ENCODE measurements at places on chromosomes 2 and 18.

GRCh38 chr2:39968037-39968436 lies 189.0 kb upstream of the THUMPD2 start:
- no peak for DNase-seq

DNA sequence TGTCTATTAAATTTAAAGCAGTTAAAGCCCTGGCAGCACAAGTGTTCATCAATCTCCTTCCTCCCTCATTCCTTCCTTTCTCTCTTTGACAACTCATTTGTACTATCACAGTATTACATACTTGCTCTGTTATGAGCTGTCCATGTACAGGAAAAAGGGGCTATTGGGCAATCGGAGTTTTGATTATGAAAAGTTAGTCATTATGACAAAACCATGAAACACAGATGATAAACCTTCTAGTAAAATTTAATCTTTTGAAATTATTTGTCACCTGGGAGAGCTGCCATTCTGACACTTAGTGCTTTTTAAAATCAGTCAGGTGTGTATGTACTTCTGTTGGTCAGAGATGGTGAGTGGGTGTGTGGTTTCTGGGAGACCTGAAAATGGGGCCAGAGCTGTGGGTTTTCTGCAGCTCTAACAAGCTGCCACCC lies 39.4 kb downstream of the MAP4K4 start:
- DNase-seq: no peak

GRCh38 chr2:9179572-9180201 lies 26.9 kb upstream of the ASAP2 start:
- no peak for DNase-seq

DNA sequence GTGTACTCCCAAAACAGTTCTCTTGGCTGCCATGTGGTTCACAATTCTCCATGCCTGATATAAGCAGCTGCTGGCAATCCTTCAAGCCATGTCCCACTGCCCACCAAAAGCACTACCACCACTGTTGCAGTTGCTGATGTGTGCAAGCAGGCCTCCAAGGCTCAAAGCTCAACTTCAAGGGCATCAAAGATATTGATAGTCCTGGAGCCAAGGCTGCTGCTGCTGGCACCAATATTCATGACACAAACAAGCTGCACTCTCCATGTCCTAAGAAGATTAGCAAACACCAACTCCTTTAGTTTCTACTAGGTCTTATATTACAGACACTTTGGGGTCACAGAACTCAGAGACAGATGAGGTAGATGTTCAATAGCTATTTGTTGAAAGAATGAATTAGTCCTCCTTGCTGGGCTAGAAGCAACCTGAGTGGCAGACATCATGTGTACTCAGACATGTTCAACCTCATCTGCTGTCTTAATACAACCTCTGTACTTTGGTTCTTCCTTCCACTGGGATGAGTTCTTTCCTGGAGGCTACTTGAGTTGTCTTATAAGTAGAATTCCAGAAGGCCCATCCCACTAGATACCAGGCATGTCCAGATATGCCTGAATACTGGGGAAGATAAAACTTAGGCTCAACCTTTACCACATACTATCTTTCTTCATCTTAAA lies 104.5 kb upstream of the UGP2 start:
- DNase-seq: no peak

DNA sequence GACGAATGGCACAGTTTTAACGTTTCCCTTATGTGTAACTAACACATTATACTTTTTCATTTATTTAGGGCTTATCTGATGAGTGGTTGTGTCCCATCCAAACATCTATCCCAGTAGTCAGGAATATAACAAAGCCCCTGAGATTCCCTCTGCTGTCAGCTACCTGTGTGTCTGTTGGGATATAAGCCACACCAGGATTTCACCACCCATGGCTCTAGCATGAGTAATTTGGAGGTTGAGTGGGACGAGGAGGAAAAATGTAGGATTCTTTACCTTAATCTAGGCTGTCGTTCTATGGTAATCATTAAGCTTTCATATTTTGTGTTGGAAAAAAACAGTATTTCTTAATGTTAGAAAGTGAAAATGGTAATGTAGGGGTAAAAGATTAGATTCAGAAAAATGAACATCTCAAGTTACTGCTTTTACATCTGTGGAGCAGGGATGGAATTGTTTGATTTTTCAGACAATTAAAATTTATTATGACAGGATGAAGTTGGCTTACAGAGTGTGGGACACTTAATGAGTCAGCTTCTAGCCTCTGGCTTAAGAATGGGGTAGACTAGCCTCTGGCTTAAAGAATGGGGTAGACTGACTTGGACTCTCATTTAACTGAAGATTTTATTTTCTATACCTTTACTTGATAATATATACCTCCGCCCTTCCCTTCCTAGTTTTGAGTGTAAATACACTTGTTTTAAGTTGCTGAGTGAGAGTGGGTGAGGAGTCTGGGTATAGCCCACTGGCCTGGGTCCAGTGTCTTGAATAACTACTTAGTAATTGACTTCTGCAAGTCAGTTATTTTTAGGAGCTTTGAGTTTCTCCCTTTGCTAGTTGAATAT lies 88.5 kb upstream of the RANBP2 start:
- no peak for DNase-seq

Measured in effector CD4-positive, alpha-beta T cell (primary cell).